T-helper 9 cell (primary cell): ENCODE measurements at places on chromosomes 7 and 10.

DNA sequence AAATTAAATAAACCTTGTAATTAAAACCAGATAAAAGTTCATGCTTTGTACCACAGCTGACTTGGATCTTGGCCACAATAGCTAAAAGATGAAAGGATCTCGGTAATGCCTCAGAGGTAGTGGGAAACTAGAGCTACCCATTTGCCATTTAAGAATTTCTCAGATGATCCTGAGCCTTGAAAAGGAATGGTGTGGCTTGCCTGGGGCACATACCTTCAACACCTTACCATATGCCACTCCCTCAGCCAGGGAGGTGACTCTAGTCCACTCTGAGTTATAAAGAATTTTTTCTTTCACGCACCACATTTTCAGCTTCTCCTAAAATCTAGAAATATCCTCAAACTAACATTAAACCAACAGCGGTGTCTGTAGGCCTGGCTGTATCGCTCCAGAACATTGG, 516.3 kb upstream of the TEX47 start:
- DNase-seq: no peak

DNA sequence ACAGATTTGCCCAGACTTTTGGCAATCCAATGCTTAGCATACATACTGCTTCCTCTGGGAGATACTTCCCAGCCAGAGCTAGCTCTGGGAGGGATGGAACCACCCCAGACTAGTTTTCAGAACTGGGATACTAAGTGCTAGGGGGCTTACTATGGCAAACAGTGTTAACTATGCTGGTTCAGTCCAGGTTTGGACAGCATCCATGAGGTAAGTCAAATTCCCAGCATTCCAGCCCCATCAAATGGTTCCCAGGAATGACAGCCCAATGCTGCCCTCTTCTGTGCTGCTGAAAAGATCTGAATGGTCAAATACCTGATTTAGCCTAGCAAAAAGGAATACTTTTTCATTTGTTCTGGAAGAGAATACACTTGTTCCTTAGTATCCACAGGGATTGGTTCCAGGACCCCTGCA, 141.7 kb upstream of the CCDC6 start:
- no peak for DNase-seq

DNA sequence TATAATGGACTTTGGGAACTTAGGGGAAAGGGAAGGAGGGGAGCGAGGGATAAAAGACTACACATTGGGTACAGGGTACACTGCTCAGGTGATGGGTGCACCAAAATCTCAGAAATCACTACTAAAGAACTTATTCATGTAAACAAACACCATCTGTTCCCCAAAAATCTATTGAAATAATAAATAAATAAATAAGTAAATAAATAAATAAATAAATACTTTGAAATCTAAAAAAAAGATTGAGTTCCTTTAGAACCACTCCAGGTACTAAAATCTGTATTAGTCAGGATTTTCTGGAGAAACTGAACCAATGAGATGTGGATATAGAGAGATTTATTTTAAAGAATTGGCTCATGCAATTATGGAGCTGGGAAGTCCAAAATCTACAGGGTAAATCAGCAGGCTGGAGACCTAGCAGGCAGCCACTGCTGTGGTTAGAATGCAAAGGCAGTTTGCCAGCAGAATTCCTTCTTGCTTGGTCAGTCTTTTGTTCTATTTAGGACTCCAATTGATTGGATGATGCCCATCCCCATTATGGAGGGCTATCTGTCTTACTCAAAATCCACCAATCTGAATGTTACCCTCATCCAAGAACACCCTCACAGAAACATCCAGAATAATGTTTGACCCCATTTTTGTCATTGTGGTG, 8.9 kb downstream of the IGFBP1 start:
- no peak for DNase-seq

DNA sequence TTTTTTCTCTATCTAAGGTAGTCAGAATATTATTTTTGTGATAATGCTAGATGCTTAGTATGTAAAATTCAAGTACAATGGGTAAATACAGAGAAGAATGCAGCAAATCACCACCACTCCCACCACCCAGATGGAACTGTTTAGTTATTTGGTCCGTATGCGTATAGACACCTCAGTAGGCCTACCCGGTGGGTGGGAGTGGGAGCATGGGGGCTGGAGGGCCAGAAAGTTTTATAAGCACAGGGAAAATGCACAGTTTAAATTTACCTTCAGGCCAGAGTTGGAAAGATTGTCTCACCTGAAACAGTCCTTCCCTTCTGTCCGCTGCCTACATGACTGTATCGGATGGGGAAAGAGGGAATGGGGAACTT, 15.5 kb downstream of the CHST3 start:
- no peak for DNase-seq

DNA sequence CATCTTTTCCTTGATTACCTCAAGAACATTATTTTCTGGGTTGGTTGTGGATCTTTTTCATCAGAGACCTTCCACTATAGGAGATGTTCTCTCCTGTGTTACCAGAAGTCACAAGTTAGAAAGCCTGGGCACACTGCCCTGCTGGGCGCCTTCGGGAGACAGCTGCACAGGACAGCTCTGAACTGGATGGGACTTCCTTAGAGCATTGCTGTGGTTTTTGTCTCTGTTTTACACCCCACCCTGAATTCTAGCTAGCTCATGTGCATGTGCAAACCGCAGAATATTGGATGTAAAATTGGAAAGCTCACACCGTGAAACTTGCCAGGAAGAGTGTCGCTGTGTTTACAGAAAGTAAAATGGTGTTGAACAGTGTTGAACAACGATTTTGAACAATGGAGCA, 54.4 kb upstream of the SEC61G start:
- no peak for DNase-seq

DNA sequence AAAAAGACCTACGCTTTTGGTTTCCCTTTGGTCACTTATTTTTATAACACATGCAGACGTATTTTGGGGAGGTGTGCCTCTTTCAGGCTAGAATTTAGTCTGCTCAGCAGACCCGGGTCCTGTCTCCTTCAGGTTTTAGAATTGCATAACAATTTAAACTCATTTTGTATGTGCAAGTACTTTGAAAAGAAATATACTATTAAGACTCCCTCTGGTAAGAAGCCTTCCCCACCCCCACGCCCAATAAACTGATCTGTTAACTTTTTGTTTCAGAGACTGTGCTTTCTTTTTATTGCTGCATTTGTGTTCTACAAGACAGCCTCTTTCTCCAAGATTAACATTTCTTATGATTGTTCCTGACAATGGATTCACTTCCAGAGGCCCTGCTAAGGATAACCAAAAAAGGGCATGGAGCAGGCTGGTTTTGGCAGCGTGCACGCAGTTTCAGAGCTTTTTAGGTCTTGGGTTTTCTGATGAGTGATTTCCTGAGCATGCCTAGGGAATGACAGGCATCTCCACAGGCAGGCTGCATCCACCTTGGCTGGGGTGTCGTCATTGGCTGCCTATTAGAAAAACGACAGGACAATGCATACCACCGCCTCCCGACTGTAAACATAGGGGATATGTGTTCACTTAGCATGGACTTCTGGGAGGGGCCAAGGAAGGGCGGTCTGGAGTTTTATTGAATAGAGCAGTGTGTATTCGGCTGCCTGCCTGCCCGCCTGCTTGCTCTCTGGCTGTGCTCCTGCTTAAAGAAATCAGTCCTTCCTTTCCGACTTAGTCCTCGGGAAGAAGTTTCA, at the start of gene CALD1:
Gene CALD1 (plus strand): TSS at position 694 of the 800 bp plus-strand sequence. CDS start 88,100 bp downstream, outside the sequence.
- DNase-seq: no peak

DNA sequence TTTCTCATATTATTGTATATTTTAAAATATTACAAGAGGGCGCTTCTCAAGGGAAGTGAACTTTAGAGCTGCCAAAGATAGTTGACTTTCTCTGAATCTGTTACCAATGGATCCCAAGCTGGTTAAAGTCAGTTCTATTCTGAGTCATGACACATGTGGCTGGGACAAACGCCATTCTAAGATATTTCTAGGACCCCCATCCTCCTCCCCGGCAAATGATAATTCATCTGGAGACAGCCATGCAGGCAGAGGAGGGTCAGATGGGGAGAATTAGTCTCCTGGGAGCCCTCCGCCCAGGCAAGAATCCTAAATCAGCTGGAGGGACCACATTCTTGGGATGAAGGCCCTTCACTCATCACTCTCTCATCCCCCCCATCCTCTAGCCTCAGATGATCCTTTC, 187.7 kb downstream of the GFRA1 start:
- no peak for DNase-seq

- no peak for DNase-seq
Observed at GRCh38 chr10:89301232-89301631, 614 bp upstream of the IFIT2 start.

- no peak for DNase-seq
Observed at GRCh38 chr7:71770269-71770907, 638.4 kb downstream of the GALNT17 start.

DNA sequence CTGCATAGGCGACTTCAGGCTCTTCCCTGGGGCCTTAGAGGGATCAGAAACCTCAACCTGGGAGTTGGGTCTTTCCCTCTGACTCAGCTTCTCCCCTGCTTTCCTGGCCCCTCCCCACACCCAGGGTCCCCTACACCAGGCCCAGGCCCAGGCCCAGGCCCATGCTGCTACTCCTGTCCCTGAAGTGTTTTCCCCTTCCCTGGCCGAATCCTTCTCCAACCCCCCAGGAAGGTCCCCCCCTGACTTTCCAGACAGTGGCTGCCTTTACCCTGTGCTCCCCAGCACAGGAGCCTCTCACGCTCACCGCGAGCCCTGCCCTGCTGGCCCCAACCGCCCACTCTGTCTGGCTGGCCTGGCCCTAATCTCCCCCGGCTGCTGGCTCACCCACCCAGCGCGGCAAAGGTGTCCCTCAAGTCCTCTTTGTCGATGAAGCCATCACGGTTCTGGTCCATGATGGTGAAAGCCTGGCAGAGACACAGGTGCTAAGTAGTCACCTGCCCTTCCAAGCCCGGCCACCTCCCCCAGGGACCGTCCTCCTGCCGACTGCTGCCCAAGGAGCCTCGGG, 6.4 kb downstream of the MYL10 start:
- DNase-seq: no peak

GRCh38 chr10:113386005-113386404, 166.8 kb upstream of the HABP2 start:
- DNase-seq: no peak

DNA sequence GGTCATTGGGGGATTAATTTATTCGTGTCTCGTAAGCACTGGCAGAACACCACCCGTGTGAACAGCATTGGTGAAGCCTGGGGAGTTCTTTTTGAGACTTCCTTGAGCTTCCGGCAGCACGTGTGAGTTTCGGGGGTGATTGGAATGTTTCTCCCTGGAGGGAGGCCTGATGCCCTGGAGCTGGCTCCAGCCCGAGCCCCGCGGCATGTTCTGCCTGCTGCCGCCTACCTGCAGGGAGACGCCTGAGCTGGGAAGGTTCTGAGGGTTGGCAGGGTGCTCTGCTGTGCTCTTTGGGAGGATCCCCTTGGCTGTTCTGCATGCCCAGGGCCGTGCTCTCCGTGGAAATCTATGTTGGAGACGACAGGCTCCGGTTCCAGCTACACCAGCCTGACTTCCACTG, 159.3 kb downstream of the MGMT start:
- no peak for DNase-seq

GRCh38 chr7:1689311-1689710, 19.2 kb downstream of the ELFN1 start:
- no peak for DNase-seq

- DNase-seq: no peak
Observed at GRCh38 chr7:31133497-31133896, 81.4 kb downstream of the ADCYAP1R1 start.

DNA sequence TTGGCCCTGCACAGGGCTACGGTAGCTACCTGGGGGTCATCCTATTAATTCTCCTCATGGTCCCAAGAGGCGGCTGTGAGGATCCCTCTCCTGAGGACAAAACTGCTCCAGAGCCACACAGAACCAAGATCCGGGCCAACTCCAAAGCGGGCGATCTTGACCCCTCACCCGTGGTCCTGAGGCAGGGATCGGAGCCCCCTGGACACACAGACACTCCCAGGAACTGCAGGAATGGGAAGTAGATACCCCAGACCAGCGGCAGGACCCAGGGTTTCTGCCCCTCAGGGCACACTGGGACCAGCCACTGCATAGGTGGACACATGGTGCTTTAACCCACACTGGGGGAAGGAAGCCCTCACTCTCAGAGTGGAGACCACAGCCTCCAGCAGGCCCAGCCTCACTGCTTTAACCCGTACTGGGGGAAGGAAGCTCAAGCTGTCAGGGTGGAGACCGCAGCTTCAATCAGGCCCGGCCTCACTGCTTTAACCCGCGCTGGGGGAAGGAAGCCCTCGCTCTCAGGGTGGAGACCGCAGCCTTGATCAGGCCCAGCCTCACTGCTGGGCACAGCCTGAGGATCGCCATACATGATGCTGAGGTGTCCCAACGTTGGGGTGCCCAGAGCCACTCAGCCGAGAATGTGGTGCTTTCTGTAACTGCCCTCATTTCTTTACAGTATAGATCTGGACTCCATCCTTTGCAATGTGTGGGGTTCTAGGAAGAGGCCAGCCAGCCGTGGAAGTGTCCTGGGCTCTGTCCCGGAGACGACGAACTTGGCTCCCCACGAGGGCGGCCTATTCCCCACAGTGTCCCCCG, 60.1 kb downstream of the DIP2C start:
- no peak for DNase-seq

- no peak for DNase-seq
Observed at GRCh38 chr10:76393875-76394706, 962.7 kb downstream of the LRMDA start.

DNA sequence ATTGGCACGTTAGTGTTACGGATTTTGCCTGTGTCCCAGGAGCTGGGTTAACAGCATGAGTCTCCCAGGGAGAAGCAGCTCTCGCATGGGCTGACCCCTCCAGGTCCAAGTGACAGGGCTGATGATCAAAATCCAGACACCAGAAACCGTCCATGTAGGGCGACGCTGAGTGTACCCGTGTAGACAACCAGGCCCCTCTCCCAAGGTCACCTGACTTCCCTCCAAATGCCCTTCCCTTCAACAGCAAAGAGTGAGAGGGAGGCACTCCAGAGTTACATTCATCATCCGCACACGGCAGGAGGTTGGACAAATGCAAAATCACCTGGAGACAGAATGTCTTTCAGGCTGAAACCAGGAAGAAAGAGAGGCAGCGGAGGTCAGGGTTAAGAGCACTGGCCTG, 14.9 kb upstream of the HSPA12A start:
- no peak for DNase-seq

- DNase-seq: no peak
Observed at GRCh38 chr7:57423768-57424167, 26.2 kb upstream of the ZNF716 start.

DNA sequence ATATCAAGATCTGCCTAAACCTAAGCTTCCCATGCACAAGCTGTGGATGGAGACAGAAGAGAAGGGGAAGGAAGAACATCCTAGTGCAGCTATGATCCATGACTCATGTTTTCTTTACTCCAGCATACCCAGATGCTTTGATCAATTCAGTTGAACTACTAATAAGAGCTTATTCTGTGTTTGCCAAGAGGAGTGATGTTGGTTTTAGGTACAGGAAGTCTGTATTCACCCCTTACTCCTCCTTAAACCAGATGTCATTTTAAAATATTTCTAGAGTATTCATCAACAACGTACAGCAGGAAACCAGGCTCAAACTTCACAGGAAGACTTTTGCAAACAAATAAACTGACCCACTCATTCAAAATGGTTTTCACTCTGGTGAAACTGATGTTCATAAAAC, 29.2 kb downstream of the PANK1 start:
- no peak for DNase-seq
